EH (cell line): ENCODE measurements at places on chromosomes 3 and 15.

DNA sequence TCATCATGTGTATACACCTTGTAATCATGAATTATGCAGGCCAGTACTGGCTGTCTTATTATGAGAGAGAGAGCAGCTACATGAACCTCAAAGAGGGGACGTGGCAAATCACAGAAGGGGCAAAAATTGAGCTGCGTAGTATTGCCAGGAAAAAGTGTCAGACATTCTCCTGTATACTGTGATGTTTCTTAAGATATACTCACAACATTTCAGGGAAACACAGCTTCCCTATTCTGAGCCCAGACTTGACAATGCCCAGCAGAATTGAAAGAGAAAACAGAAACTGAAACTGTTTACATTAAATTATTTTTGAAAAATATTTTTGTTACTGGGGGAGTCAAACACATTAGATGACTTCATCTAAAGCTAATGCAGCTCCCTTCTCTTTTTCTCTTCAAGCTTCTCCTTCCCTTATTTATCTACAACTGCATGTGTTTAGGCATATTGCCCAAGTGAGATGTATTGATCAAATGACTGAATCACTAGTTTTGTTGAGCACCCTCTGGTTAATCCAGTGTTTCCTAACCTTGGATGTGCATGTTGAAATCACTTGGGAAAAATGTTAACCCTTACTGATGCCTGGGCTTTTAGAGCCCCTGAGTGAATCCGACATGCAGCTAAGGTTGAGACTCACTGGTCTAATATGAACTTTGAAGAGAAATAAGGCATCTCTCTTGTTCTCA lies 39.5 kb downstream of the CADPS start:
- DNase-seq, result no peak

DNA sequence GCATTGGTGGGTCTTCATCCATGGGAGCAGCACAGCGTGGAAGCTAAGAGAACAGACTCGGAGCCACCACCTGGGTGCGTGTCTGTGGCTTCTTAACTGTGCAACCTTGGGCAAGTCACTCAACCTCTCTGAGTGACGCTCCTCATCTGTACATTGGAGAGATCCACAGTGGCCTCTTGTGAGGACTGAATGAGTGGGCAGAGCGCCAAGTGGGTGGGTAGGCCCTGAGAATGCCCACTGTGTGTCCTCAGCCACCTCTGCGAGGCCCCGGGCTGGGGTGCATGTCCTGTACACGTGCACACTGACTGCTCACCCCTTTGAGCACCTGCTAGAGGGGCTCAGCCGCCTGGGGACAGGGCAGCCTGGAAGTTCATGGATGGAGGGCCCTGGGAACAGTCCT lies 99.6 kb upstream of the PRR23E start:
- no peak for DNase-seq

GRCh38 chr3:61936344-61936937 lies 375.1 kb downstream of the PTPRG start:
- peak; percentile 42 for DNase-seq

DNA sequence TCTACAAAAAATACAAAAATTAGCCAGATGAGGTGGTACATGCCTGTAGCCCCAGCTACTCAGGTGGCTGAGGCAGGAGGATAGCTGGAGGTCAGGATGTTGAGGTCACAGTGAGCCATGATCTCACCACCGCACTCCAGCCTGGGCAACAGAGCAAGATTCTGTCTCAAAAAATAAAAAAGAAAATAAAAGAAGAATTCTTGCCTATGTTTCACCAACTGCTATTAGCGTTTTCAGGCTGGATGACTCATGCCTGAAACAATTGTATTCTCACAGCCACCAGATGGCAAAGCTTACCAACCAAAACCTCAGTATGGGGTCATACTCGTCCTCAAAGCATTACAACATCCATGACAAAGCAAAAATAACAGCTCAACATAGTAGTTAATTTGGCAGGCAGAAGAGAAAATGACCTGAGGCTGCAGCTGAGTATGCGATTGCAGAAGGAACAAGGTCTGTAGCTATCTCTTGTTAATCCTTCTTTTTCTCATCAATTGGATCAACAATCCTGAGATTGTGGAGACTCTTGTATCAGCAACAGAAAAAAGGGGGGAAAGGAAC lies 52.2 kb downstream of the TP53BP1 start:
- DNase-seq, result peak; percentile 98

GRCh38 chr3:36597422-36597821 lies 166.9 kb downstream of the DCLK3 start:
- peak; percentile 10 for DNase-seq

DNA sequence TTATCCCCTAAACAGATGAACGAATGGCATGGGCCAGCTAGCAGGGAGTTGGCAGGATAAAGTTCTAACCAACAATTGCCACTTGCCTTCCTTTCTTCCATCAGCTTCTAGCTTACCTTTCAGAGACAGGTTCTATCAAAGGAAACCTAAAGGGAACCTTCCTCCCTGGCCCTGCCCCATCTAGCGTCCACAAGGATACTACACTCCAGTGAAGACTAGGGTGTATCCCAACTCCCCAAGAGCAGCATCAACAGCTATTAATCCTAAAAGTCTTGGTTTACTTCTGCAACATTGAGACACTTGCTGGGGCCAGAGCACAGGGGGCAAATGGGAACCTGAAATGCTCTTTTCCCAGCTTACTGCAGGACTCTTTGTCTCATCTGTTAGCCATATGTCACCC lies 37.0 kb upstream of the TMC3 start:
- DNase-seq, result no peak

GRCh38 chr3:104510131-104510849 lies 856.4 kb upstream of the ALCAM start:
- peak; percentile 58 for DNase-seq

DNA sequence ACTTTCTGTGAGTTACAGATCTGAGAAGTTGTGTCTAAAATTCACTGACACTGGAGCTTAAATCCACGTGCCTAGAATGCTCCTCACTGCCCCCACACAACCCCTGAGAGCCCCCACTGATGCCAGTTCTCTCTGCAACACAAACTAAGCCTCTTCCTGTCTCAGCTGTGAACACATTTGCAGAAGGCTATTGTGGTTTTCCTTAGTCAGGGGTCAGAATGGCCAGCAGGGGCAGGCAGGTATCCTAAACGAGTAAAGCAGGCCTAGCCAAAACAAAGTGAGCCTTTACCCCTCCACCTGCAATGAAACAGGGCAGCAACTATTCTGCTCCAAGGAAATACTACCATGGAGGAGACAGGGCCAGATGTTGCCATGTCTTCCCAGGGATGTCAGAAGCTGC lies 78.6 kb downstream of the FHIT start:
- no peak for DNase-seq

- DNase-seq, result no peak
Observed at GRCh38 chr3:394775-395174, 198.2 kb downstream of the CHL1 start.

- DNase-seq, result no peak
Observed at GRCh38 chr3:59257506-59257905, 207.7 kb upstream of the CFAP20DC start.

DNA sequence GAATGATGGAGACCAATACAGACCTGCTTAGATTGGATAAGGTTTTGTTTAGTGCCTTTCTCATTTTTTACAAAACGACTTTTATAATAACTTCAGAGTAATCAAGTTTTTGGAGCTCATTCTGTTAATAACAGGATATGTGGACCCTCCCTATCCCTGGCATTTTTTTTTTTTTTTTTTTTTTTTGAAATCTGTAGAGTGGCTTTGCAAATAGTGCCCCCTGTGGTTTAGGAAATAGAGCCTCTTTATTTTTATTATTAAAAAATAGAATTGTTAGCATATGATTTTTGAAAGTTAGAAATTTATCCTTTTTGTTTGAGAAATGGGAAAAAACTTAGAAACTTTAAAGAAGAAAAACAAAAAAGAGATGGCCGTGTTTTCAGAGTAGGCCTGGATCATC lies 11.4 kb downstream of the SKIL start:
- no peak for DNase-seq

GRCh38 chr15:39426552-39427532 lies 154.0 kb upstream of the THBS1 start:
- peak; percentile 81 for DNase-seq

GRCh38 chr15:96345560-96346399 lies 15.3 kb downstream of the NR2F2 start:
- DNase-seq, result peak; percentile 67

GRCh38 chr3:45881078-45882022 lies 5.0 kb upstream of the CCR9 start:
- DNase-seq, result peak; percentile 22

DNA sequence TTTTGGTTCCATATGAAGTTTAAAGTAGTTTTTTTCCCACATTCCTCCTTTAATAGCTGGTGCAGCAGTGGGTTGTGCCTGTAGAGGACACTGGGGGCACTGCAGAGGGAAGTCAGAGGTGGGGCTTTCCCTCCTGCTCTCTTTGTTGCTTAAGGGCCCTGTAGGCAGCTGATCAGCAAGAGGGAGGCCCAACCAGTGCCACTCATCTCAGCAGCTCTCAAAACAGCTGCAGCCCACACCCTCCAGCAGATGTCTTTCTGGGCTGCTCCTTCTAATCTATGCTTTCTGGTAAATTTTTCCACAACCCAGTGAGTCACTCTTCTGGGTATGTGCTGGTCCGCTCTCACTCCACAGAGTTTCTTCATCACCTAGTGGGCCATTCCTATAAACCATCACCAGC lies 263.8 kb downstream of the FEZF2 start:
- peak; percentile 96 for DNase-seq

GRCh38 chr3:125605756-125606155 lies 10.5 kb upstream of the OSBPL11 start:
- DNase-seq, result no peak

DNA sequence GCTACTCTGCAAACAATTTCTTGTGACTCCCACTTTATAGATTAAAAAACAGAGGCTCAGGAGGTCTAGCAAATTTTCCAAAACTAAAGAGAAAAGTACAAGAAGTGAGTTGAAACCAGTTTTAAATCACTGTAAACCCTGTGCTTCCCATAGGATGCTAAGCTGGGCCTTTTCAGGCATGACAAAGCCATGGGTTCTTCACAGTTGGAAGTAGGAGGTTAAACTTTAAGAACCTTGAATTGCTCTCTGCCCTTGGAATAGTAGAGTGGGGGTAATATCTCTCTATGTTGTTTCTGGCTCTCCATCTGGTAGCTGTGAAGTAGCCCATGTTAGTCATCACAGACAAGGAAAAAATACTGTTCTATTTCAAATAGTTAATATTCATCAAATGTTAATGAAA lies 193.6 kb upstream of the SATB1 start:
- DNase-seq, result no peak

- DNase-seq, result peak; percentile 94
Observed at GRCh38 chr3:42497009-42497731, 5.3 kb upstream of the VIPR1 start.

GRCh38 chr3:170651260-170651845 lies 65.5 kb upstream of the SLC7A14 start:
- DNase-seq, result no peak

DNA sequence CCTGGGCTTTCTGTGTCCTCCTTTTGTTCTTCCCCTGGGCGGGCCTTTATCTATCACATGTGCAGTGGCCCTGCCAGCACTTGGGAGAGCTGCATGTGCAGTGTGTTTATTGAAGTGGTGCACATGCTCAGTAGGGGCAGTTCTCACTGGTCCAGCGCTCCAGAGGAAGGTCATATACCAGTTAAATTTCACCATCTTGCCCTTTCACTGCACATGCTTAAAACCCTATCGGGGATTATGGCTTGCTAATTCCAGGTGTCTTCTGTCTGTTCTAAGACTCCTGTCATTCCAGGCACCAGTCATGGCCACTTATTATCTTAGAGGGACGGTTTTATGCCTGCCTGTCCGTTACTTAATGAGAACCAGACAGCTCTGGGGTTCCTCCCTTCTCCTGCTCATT lies 52.2 kb downstream of the ROPN1B start:
- no peak for DNase-seq

GRCh38 chr3:65893631-65894030 lies 145.1 kb downstream of the MAGI1 start:
- DNase-seq, result no peak

- no peak for DNase-seq
Observed at GRCh38 chr3:111571907-111572460, 23.2 kb downstream of the ZBED2 start.

DNA sequence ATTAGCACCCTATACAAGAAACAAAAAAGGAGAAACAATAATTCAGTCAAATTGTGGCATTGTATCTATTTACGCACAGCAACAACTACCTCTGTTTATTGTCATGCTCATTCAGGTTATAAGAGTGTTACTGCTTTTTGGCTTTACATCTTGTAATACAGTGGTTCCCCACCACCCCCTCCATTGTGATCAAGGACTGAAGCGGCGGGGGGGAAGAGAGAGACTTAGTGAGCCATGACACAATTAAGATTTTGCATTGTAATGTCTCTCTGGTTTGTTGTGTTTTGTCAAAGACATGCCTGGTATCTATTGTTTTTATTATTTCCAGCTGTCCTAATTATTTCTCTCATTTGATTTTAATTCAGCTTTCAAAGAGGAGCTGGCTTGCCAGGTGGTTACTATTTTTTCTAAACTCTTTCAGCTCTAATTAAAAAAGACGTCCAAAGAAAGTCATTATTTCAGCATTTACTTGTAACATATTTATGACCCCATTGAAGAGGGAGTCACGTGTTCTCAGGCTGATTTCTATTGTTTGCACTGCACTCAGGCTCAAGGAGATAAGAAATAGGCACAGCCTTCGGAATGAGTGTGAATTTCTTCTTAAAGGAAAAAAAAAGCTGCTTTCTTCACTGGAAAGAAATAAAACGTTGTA lies 234.4 kb upstream of the TBL1XR1 start:
- no peak for DNase-seq

DNA sequence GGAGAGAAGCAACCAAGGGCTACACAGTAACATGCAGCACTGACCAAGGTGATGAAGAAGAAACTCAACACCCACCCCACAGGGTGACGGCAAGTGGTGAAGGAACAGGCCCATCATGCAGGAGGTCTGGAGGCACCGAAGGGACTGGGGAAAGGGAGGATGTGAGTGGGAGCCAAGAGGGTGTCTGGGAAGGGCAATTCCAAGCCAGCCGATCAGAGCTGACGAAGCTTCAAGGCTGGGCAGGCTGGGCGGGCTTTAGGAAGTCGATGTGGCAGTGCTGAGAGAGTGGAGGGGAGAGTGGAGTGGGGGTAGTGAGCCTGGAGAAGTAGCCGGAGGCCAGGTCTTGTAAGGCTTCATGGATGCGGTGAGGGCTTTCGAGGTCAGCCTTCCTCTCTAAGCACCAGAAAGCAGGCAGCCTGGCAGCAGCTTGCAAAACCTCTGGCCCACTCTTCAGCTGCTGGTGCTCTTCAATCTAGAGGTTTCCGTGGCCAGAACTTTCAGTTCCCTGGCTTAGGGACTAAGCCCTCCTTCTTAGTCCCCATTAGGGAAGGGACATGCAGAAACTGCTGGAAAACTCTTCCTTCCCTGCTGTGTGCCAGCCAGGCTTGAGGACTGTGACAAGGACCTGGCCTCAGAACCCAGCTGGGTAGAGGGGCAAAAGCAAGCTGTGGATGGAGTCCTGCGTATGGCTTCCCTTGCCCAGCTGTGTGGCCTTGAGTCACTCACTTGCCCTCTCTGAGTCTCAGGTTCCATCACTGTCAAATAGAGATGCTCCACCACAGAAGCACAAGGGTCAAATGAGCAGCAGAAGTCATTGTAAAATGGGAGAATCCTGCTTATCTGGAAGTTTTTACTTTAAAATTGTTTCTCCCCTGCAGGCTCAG lies 72.1 kb downstream of the TLE3 start:
- peak; percentile 25 for DNase-seq

- DNase-seq, result no peak
Observed at GRCh38 chr3:49173792-49174170, 2.4 kb downstream of the KLHDC8B start.
